CD4-positive, alpha-beta T cell treated with Interleukin-1 beta for 1 hour (primary cell): ENCODE measurements at places on chromosomes 12 and 14.

DNA sequence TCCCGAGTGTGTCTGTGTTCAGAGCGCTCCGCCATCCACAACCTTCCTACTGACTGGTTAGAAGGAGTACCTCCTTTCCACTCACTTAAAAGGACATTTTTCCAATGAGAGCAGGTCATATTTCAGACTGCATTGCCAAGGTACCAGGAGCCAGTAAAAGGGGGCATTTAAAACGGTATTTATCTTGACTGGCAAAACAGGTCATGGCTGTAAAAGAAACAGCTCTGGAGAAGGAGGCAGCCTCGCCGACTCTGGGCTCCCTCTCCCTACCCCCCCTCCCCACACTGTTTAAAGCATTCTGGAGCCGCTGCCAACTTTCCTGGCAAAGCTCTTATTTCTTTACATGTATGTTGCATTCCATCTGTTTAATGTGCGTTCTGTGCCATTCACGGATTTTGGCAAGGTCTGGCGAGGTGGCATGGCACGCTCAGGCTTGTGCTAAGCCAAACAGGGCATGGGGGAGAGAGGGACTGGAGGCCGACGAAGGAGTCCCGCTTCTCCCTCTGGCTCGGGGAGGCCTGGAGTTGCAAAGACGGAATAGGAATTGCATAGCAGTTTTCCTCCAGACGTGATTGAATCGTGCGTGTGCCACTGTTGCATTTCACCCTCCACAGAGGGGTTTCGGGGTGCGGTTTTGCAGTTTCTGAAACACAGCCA, 41.2 kb upstream of the MED13L start:
- DNase-seq, result no peak

GRCh38 chr14:80164991-80165721, 46.1 kb downstream of the DIO2 start:
- no peak for DNase-seq

- DNase-seq, result no peak
These were observed 240.9 kb downstream of the CEP128 start for GRCh38 chr14:80700601-80701000.

DNA sequence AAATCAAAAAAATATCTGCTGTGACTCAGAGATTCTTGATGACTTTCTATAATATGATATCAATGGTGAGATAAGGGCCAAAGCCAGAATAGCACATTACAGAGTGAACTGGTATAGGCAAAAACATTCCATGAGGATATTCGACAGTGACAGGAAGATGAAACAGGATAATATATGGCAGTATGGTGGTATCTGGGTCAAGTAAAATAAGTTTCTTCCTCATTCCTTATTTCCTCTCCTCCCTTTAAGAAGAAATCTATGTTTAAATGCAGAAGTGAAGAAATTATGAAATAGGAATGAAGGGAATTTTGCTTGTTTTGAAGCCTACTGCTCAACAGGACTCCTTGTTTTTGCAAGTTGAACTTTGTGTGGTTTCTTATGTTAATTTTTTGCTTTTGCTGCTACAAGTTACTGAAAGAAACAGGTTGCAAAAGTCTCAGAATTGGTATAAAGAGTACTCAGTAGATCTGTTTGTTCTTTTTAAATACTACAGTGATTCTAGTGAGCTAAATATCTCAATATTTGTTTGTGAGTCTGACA, 7.0 kb downstream of the ACSS3 start:
- no peak for DNase-seq

DNA sequence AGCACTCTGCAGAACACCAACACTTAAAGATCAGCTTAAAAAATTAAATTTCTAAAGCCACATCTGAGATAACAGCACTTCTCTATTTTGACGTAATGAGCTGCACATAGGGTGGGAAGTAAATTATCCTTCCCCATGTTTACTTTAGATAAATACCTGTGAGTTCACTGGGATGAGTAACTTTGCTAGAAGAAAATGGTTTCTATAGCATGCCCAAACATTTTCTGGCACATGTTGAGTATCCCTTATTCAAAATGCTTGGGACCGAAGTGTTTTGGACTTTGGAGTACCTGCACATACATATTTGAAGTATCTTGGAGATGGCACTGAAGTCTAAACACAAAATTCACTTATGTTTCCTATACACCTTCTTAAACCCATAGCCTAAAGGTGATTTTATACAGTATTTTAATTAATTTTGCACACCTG, 6.6 kb downstream of the SLC38A2 start:
- DNase-seq, result no peak

- no peak for DNase-seq
These were observed 5.9 kb downstream of the MMP17 start for GRCh38 chr12:131833896-131834641.

GRCh38 chr14:52442166-52442565, 110.1 kb downstream of the TXNDC16 start:
- no peak for DNase-seq

GRCh38 chr14:59265808-59266207, 77.3 kb downstream of the DAAM1 start:
- no peak for DNase-seq

DNA sequence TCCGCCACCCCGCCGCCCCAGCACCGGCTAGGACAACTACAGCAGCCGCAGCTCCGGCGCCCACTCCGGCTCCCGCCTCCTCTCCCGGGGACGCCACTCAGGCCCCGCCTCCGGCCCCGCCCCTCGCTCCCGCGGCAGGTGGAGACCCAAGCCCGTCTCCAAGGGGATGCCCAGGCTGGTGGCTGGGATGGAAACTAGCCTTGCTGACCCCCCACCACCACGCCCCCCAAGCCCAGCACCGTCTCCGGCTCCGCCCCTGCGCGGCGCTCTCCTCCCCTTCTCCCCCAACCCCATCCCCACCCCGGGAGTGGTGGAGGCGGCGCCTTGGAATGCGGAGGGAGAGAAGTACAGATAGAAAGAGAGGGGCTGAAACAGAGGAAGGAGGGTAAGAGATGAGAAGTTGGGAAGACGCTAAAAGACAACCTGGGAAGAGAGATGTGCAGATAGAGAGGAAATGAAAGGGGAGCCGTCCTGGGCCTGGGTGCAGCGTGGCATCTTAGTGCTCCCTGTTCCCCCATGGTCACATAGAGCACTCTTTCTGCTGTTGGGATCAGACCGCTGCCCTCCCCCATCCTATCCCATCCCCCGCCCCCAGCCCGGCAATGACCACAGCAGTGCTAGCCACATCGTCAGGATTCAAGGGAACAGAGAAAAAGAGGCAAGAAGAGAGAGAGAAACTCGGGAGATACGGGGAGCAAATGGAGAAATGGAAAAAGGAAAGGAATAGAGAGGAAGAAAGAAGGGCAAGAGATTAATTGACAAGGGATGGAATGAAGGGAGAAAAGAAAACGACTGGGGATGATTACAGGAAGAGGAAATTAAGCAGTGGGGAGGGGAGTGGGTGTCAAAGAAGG, at the start of gene ITGA7:
Gene ITGA7 (minus strand): TSS at position 64 of the 854 bp plus-strand sequence. CDS start 222 bp downstream, outside the sequence.
- peak; percentile 62 for DNase-seq

DNA sequence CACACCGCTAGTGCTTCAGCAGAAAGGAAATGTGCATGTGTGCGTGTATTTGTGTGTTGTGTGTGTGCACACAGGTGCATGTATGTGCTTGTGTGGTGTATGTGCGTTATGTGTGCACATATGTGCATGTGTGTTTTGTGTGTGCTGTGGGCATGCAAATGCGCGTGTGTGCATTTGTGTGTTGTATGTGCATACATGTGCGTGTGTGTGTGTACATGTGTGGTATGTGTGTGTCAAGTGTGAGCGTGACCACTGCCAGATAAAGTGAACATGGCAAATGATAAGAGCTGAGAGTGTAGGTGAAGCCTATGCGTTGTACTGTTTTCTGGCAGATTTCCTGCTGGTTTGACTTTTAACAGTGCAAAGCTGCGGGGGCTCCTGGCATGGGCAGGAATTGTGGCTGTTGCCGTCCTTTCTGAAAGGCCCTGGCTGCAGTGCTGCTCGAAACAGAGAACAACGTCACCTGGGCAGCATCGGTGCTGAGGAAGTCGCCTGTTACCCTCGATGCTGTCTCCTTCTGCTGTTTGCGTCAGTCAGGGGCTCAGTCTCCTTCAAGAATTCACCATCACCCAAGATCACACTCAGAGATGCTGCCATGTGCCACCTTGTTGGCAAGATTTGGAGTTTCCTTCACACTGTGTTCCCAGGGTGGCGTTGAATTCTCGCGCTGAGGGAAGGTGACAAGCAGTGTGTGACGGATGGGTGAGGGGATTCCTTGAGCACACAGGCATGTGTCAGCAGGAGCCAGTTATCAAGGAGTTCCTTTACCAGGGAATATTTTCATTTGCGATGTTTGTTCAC, 56.1 kb downstream of the ADGRD1 start:
- DNase-seq, result no peak

DNA sequence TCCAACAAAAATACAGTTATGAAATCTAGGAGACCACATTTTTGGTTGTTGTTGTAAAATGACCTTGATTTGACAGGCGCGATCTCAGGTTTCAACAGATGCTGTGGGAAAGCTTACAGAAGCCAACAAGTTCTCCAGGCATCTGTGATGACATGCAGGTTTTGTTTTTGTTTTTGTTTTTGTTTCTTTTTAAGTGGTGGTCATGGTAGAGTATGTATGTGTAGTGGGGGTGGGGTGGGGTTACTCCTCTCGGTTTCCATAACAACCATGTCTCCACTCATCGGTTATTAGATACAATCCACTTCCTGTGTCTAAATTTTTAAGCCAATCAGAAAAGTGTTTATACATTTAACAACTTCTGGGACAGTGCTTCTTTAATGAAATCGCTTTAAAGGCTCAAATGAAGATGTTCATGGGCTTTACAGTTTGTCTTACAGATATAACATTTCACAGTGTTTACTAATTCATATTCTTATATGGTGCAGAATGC, 199.9 kb upstream of the FOXN3 start:
- peak; percentile 81 for DNase-seq

- DNase-seq, result peak; percentile 10
These were observed 277.4 kb downstream of the BCL11B start for GRCh38 chr14:98994561-98994960.

GRCh38 chr14:57533214-57533613, 39.6 kb upstream of the CCDC198 start:
- DNase-seq, result no peak

DNA sequence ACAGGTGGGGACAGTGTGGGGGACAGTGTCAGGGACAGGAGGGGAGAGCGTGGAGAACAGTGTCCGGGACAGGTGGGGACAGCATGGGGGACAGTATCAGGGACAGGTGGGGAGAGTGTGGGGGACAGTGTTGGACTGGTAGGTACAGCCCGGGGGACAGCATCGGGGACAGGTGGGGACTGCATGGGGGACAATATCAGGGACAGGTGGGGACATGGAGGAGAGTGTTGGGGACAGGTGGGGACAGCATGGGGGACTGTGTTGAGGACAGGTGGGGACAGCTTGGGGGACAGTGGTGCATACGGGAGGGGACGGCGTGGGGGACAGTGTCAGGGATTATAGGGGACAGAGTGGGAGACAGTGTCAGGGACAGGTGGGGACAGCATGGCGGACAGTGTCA, 212.3 kb downstream of the TMEM121 start:
- DNase-seq, result no peak

- peak; percentile 2 for DNase-seq
These were observed 40.9 kb downstream of the NT5DC3 start for GRCh38 chr12:103799857-103800771.

DNA sequence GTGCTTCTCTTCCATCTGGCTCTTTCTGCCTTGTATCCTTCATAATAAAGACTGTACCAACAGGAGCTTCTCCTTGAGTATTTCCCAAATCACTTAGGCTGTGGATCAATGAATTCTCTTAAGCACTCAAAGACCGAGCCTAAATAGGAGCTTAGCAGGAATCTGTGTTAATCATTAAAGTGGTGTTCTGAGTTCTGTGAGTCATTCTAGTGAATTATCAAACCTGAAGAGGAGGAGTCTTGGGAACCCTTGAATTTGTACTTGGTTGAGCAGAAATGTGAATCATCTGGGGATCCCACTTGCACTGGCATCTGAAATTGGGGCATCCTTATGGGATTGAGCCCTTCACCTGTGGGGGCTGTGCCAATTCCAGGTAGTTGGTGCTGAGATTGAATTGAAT, 946.2 kb downstream of the BCL11B start:
- DNase-seq, result no peak

DNA sequence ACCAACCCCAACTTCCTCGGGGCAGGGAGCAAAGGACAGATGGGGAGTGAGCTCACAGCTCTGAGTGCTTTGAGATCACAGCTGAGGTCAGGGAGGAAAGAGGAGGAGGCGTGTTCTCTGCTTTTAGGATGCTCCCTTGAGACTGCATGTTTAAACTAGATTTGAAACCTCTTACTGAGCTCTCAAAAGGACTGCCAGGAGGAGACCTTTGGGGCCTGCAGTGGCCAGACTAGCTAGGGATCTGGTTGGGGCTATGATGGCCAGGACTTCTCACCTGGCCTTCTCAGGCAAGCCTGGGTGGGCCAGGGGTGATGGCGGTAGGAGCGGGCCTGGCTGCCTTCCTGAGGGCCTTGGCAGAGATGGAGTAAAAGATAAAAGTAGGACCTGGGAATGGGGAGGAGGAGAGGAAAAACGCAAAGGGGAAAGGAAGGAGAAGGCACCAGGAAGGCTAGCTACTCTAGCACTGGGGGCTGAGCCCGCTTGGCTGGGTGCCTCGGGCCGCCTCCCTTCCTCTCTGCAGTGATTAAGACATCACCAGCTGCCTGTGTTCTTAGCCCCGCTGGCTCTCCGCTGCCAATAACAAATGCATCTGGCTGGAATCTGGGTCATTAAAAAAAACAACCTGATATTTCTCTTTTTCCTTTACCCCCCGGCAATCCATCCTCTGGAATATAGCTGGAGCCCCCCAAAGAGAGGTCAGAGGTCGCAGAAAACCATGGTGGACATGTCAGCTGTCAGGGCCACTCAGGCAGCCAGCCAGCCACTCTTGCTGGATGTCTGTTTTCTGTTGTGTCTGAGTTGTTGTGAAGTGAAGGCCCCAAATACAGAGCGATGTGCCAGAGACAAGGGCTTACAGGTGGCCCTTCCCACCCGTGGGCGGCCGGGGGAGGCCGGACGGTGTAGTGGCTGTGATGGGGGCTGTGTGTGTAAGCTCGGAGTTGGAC, 141.3 kb downstream of the TSPAN9 start:
- no peak for DNase-seq

DNA sequence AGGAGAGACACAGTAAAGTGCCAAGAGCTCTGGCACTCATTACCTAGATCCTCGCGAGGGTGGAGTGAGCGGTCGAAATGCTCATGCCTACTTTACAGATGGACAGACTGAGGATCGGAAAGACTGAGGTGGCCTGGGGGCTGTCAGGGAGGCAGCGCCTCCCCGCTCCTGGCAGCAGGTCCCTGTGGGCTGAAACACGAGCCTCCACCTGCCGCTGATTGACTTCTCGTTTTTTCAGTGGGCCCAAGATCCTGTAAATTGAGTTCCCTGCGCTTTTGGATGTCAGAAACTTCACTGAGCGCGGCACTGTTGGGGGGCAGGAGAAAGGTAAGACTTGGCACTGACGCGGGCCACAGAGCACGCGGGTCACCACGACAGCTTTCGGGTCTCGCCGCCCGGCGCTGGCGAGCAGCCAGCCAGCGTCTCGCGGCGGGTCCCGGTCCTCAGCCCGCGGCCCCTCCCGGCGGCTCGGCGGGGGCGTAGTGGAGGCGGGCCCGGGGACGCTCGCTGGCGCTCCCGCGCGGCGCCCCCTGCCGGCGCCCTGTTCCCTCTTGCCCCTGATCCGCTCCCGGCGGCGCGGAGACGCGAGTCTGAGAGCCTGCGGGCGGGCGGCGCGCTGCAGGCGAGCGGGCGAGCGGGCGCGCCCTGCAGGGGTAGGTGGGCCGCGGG, 552 bp upstream of the SCN8A start:
- peak; percentile 79 for DNase-seq

GRCh38 chr14:81400852-81401251, 728 bp upstream of the STON2 start:
- peak; percentile 14 for DNase-seq

GRCh38 chr12:113325916-113326315, 9.0 kb downstream of the SLC8B1 start:
- no peak for DNase-seq
